Naive B cell (primary cell): ENCODE measurements at places on chromosomes 16 and 17.

DNA sequence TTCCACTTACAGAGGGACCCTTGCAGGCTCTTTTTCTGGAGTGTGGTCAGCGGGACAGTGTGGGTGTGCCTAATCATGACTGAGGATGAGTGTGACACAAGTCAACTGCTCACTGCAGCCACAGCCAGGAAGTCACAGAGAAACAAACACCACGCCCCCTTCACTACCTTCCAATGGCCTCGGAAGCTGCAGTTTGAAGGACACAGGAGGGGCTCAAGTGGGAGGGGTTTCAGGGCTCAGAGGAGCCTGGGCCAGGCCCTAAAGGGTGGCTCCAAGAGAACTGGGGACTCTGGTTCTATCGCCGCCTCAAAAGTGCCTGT is 116.2 kb upstream of the SDK2 start:
- H3K27me3 ChIP-seq: no peaks in the 10 kb centered on the region
- no peak overlapping the region for H3K27ac ChIP-seq
- no peak for DNase-seq
- H3K4me1 ChIP-seq: peaks cover 5% of the 10 kb centered on the region
- H3K36me3 ChIP-seq: no peaks in the 10 kb centered on the region
- H3K4me3 ChIP-seq: no peak overlapping the region

GRCh38 chr16:8571061-8571596 is 19.2 kb downstream of the TMEM114 start:
- DNase-seq: no peak
- H3K4me1 ChIP-seq: peaks cover 7% of the 10 kb centered on the region
- H3K27me3 ChIP-seq: peaks cover 45% of the 10 kb centered on the region
- peak overlapping the region; percentile 16 for H3K27ac ChIP-seq

GRCh38 chr16:65751622-65752521 is 614.6 kb upstream of the CDH5 start:
- DNase-seq: no peak
- H3K36me3 ChIP-seq: no peaks in the 10 kb centered on the region
- H3K27ac ChIP-seq: no peak overlapping the region

- H3K36me3 ChIP-seq: no peaks in the 10 kb centered on the region
- H3K4me1 ChIP-seq: peaks cover 11% of the 10 kb centered on the region
- H3K4me3 ChIP-seq: peak overlapping the region; percentile 87
- DNase-seq: peak; percentile 14
- peaks cover 62% of the 10 kb centered on the region for H3K27me3 ChIP-seq
Observed at GRCh38 chr16:75000481-75001081, 1.8 kb downstream of the ZNRF1 start.

GRCh38 chr16:28089992-28090365 is 26.5 kb upstream of the GSG1L start:
- peaks cover 10% of the 10 kb centered on the region for H3K4me1 ChIP-seq
- no peaks in the 10 kb centered on the region for H3K27me3 ChIP-seq
- H3K4me3 ChIP-seq: no peak overlapping the region
- H3K36me3 ChIP-seq: no peaks in the 10 kb centered on the region
- no peak overlapping the region for H3K27ac ChIP-seq

DNA sequence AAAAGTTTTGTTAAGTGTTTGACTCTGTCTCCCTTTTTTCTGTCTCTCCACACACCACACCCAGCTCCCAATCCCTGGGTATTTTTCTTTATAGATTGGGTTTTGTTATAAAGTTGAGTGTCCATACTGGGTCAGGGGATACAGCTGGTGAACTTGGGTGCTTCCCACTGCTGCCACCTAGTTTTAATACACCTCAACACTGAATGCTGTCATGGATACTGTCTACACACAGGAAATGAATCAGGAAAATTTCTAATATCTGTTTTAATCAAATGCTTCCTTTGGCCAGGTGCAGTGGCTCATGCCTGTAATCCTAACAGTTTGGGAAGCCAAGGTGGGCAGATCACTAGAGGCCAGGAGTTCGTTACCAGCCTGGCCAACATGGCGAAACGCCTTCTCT is 5.3 kb upstream of the TAOK1 start:
- H3K4me1 ChIP-seq: peaks cover 4% of the 10 kb centered on the region
- DNase-seq: no peak
- H3K4me3 ChIP-seq: no peak overlapping the region
- no peaks in the 10 kb centered on the region for H3K36me3 ChIP-seq
- H3K27me3 ChIP-seq: no peaks in the 10 kb centered on the region
- H3K27ac ChIP-seq: no peak overlapping the region

DNA sequence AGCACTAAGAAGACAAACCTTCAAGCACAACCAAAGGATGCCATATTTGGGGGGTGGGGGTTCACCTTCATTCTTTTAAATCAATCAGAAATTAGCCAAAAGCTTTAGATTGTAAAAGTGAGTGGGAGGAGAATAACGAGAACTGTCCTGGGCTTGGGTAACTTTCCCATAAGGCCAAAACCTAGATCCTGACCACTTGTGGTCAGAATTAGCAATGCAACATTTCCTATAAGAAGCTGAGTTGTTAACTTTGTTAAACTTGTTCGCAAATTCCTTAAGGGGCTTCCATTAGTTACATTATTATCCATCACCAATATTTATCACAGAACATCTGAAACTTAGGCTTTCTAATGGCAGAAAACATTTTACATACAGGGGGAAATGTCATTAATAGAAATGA is 25.1 kb downstream of the STAT5B start:
- DNase-seq: no peak
- H3K27me3 ChIP-seq: no peaks in the 10 kb centered on the region
- H3K27ac ChIP-seq: no peak overlapping the region
- H3K4me3 ChIP-seq: no peak overlapping the region
- H3K4me1 ChIP-seq: peaks cover 32% of the 10 kb centered on the region

DNA sequence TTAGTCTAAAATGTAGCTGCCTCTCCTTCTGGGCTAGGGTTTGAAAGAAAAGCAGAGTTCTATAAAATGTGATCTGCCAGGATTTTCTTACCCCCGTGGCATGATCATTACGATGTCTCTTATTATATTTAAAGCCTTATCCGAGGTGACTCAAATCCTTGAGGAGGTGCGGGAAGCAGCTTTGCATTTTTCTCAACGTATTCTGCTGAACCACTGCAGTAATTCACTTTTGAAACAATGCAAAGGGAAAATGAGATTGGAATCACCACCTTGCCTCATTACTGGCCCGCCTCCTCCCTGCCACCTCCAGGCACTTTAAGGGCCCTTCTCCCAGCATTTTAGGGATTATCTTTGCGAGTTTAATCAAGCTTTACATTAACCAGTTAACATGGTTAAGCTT is 9.7 kb upstream of the NOG start:
- peaks cover 33% of the 10 kb centered on the region for H3K27me3 ChIP-seq
- H3K36me3 ChIP-seq: no peaks in the 10 kb centered on the region
- no peak for DNase-seq
- H3K27ac ChIP-seq: no peak overlapping the region
- H3K4me1 ChIP-seq: no peaks in the 10 kb centered on the region

DNA sequence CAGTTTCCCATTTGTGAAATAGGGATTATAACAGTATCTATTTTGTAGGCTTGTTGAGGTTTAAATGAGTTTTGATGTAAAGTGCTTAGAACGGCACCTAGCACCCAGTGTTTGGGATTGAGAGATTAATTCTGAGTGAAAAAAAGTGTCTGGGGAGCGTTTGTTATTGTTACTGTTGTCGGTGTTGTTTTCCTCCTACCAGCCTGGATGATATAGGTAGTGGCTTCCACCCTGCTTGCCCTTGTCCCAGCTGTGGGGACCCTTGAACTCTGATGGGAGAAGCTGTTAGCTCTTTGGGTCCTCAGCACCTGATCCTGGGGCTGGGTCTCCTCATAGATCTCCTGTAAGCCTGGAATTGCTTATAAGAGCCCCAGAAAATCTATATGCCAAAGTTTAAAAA is 4.9 kb downstream of the FMNL1 start:
- H3K36me3 ChIP-seq: no peaks in the 10 kb centered on the region
- no peaks in the 10 kb centered on the region for H3K27me3 ChIP-seq
- H3K27ac ChIP-seq: peak overlapping the region; percentile 100
- no peak for DNase-seq
- H3K4me3 ChIP-seq: peak overlapping the region; percentile 96
- H3K4me1 ChIP-seq: peaks cover 84% of the 10 kb centered on the region

- peaks cover 40% of the 10 kb centered on the region for H3K27me3 ChIP-seq
- DNase-seq: no peak
- H3K4me3 ChIP-seq: no peak overlapping the region
- H3K36me3 ChIP-seq: no peaks in the 10 kb centered on the region
- no peaks in the 10 kb centered on the region for H3K4me1 ChIP-seq
- no peak overlapping the region for H3K27ac ChIP-seq
Observed at GRCh38 chr16:86662740-86663139, 84.4 kb downstream of the FOXL1 start.

DNA sequence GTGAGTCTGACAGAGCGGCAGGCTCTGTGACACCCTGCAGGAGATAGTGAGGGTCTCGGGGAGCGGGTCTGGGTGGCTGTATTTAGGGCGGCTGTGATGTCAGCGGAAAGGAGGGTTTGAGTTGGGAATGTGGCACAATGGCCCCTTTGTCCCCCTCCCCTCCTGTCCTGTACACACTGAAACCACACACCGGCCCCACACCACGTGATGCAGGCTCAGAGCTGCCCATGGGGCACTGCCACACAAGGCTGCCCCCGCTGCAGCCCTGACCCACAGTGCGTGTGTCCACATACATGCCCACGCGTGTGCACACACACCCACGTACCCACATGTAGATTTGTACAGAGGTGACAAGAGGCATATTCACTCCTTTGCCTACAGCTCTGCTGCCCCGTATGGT is 15.3 kb downstream of the SGCA start:
- no peaks in the 10 kb centered on the region for H3K36me3 ChIP-seq
- no peak overlapping the region for H3K4me3 ChIP-seq
- H3K4me1 ChIP-seq: peaks cover 43% of the 10 kb centered on the region
- no peaks in the 10 kb centered on the region for H3K27me3 ChIP-seq

- peaks cover 26% of the 10 kb centered on the region for H3K36me3 ChIP-seq
- no peak overlapping the region for H3K27ac ChIP-seq
- no peaks in the 10 kb centered on the region for H3K27me3 ChIP-seq
- H3K4me3 ChIP-seq: peak overlapping the region; percentile 78
- no peak for DNase-seq
- peaks cover 5% of the 10 kb centered on the region for H3K4me1 ChIP-seq
Observed at GRCh38 chr17:39563476-39563875, 44.2 kb downstream of the NEUROD2 start.

- peaks cover 18% of the 10 kb centered on the region for H3K4me1 ChIP-seq
- peaks cover 66% of the 10 kb centered on the region for H3K27me3 ChIP-seq
- no peak overlapping the region for H3K4me3 ChIP-seq
- no peak overlapping the region for H3K27ac ChIP-seq
- no peak for DNase-seq
- H3K36me3 ChIP-seq: no peaks in the 10 kb centered on the region
Observed at GRCh38 chr17:15263206-15263579, 1.9 kb downstream of the PMP22 start.

- peak overlapping the region; percentile 53 for H3K4me3 ChIP-seq
- no peaks in the 10 kb centered on the region for H3K27me3 ChIP-seq
- peaks cover 5% of the 10 kb centered on the region for H3K36me3 ChIP-seq
- H3K4me1 ChIP-seq: peaks cover 11% of the 10 kb centered on the region
- H3K27ac ChIP-seq: no peak overlapping the region
Observed at GRCh38 chr17:27620721-27621120, 10.3 kb upstream of the LGALS9 start.

DNA sequence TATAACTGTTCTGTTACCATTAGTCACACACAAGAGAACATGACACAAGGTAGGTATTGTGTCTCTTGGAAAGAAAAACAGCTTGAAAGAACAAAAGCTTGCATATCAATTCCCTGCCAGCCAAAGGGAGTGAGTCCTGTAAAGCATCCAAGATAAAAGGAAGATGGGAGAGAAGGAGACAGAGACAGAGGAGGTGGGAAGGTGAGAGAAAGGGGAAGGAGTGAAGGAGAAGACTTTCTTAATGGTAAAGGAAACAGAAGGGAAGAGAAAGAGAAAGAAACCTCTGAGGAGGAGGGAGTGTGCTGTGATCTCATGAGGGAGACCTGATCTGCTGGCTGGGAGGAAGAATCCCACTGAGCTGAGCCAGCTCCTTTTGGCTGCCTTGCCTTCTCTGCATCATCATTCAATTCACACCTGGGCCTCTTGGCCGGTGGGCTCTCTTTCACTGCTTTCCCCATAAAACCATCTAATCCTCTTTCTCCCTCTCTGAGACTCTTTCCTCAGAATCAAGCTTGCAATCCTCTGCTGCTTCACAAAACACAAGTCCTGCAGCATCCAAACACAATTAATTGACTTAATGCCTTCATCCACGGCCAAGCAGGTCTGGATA is 271.6 kb downstream of the ABCC12 start:
- peaks cover 38% of the 10 kb centered on the region for H3K27me3 ChIP-seq
- DNase-seq: no peak

- no peaks in the 10 kb centered on the region for H3K36me3 ChIP-seq
- H3K27ac ChIP-seq: no peak overlapping the region
- no peaks in the 10 kb centered on the region for H3K27me3 ChIP-seq
- peaks cover 30% of the 10 kb centered on the region for H3K4me1 ChIP-seq
Observed at GRCh38 chr16:15947983-15948509, 1.4 kb upstream of the ABCC1 start.

GRCh38 chr17:55990332-55991006 is 162.8 kb upstream of the ANKFN1 start:
- peaks cover 7% of the 10 kb centered on the region for H3K27me3 ChIP-seq
- no peaks in the 10 kb centered on the region for H3K4me1 ChIP-seq
- no peak overlapping the region for H3K27ac ChIP-seq
- DNase-seq: no peak

DNA sequence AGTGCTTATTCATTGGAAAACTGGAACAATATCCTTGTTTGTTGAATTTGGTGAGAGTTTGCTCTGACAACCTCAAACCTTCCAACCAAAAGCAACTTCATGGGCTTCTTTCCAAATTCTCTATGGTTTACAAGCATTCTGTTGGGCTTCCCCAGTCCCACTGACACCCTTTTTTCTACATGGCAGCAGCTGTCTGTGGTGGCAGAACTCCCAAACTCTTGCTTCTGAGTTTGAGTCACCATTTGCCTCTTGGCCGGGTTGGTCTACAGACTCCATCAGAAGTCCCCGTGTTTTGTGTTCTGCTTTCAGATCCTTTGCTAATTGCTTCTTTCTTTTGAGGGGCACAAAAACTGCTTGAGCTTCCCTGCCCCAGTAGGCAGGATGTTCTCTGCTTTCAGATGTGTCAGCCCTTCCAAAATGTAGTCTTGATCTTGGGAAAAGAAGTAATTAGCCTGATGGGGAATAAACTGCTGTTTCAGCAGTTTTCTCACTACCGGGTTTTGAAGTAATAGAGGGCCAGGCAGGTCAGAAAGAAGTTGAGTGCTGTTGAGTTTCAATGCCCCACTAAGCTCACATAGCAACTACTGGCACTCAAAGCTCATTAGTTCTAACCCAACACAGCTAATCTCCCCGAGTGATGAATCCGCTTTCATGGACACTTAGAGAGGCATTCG is 80.7 kb downstream of the HS3ST3A1 start:
- H3K36me3 ChIP-seq: no peaks in the 10 kb centered on the region
- H3K4me3 ChIP-seq: no peak overlapping the region
- H3K4me1 ChIP-seq: no peaks in the 10 kb centered on the region
- H3K27ac ChIP-seq: no peak overlapping the region
- no peak for DNase-seq
- H3K27me3 ChIP-seq: no peaks in the 10 kb centered on the region
